HT1080 (cell line): ENCODE measurements at places on chromosomes 7 and 10.
A peak's percentile ranks its signal among the peaks of the same experiment; 100 is the strongest.

DNA sequence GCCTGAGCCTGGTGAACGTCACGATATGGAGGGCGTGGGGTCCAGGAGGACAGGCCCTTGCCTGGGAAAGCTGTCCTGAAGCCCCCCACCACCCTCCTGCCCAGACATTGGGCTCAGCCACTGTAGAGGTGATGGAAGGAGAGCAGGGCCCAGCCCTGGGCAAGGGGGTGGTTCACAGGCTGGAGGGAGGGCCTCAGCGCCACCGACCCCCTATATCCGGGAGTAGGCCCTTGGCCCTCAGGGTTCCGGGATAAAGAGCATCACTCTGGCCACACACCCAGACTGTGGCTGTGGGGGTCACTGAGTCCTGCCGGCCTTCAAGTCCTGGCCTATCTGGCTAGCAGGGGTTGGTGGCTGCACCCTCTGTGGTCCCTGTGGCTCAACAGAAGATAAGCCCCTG, 55.3 kb upstream of the GTF2IRD1 start:
- DNase-seq, result no peak

- DNase-seq, result no peak
Observed at GRCh38 chr10:22293747-22294404, 22.3 kb upstream of the COMMD3 start.

DNA sequence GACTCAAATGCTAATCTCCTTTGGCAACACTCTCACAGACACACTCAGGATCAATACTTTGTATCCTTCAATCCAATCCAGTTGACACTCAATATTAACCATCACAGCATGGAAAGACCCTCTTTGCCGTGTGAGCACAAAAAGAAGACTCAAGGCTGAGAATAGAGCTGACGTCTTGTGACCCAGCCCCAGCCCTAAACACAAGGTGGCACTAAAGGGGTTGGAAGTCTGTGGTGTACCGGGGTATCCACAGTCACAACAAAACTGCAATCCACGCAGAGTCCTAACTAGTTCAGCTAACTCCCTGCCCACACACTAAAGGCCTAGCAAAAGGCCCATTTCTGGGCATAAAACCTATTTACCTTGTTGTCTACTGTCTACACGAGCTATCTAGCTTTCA, 200.1 kb downstream of the ACTR3B start:
- no peak for DNase-seq

DNA sequence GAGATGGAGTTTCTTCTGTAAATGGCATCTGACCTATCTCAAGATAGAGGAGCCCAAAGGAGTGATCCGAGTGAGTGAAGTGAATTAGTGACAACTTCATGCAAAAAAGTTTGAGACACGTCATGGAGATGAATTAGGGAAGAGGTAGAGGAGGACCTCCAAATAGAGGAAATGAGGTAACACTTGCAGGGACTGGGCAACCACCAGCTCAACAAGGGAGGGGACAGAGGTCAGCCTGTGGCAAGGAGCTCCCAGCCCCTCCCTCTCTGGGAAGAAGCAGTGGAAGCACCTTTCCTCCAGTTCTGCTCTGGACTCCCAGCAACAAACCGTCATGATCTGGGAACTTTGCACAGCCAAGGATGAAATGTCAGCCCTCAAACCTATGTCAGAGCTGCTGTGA, 83.5 kb upstream of the IKZF1 start:
- no peak for DNase-seq

DNA sequence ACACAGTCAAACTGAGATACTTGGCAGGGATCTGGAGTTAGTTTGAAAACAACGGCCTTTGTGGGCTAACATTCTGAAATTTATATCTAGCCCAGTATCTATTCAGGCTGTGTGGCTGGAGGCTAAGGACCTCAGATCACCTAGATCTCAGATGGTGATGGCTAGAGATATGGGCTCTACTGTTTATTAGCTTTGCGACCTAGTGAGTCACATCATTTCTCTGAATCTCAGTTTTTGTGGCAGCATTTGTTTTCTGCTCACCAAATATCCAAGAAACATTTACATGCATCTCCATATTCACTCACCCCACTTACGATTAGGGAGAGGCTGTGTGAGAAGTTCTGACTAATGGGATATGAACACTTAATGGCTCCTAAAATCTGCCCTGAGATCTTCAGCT, 503.9 kb downstream of the KIF20B start:
- no peak for DNase-seq

GRCh38 chr7:40097728-40098127, 36.7 kb downstream of the MPLKIP start:
- no peak for DNase-seq

DNA sequence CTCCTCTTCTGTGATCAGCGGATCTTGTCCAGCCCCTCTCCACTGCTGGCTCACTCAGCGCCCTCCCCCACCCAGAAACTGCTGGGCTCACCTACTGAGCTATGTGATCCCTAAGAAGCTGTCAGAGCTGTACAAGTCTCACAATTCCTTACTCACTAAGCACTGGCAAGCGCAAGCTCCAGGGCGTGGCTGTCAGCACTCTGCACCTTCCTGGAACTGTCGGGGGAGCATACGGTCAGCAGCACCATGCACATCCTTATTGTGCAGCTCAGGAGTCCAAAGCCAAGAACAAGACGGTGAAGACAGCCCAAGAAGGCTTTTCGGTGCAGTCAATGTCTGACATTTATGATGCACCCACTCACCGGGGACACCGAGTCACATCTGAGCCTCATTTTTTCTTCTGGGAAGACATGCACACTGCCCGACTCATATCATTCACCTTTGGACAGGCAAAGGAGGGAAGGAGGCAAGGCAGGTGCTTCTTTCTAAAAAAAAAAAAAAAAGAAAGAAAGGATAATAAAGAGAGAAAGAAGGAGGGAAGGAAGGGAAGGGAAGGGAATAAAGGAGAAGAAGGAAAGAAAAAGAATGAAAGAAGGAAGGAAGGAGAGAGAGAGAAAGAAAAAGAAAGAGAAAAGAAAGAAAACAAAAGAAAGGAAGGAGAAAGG, 56.3 kb downstream of the ASB13 start:
- no peak for DNase-seq

DNA sequence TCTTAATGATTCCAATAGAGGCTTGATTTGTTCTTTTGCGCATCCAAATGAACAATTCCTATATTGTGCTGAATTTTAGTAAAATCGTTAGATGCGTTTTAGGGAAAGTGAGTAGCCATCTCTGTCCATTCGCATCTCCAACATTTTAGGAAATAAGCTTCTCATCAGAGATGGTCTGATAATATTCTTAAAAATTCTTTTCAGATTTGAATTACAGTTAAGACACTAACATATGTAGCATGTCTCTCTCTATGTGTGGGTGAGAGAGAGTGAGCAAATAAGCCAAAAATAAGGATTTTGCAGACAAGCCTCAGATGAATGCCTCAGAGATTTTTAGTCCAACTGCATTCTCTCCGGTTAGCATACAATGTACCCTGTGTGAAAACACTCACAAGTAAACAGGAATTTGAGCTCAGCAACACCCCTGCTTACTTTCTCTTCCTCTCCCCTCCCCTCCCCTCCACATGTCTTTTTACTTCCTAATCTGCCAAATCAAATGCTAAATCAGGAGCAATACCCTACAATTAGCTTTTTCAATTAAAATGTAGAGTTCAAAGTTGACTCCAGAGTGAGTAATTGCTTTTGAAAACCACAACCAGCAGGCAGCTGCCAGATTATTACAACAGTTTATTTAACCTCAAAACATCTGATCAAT, 354.4 kb downstream of the CRPPA start:
- DNase-seq, result no peak

GRCh38 chr7:151551820-151552219, 32.1 kb upstream of the RHEB start:
- no peak for DNase-seq

GRCh38 chr7:76179686-76180085, 22.0 kb upstream of the SRRM3 start:
- no peak for DNase-seq

DNA sequence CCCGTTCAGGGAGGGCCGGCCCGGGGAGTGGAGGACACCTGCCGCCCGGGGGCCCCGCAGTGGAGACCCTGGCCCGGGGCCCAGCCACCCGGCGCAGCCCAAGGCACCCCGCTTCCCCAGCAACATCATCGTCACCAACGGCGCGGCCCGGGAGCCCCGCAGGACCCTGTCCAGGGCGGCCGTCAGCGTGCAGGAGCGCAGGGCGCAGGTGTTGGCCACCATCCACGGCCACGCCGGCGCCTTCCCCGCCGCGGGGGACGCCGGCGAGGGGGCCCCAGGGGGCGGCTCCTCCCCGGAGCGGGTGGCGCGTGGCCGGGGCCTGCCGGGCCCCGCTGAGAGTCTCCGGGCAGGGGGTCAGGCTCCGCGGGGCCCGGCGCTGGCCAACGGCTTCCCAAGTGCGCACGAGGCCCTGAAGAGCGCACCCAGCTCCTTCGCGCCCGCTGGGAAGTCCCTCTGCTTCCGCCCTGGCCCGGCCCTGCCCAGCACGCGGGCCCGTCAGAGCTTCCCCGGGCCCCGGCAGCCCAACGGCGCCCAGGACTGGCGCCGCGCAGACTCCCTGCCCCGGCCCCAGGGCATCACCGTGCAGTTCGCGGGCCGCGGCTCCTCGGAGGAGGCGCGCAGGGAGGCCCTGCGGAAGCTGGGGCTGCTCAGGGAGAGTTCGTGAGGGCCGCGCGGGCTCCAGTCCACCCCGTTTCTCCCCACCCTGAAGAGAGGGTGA, 46.7 kb downstream of the PROSER2 start:
- no peak for DNase-seq

GRCh38 chr10:14879928-14880193, 1.2 kb downstream of the SUV39H2 start:
- DNase-seq, result no peak

DNA sequence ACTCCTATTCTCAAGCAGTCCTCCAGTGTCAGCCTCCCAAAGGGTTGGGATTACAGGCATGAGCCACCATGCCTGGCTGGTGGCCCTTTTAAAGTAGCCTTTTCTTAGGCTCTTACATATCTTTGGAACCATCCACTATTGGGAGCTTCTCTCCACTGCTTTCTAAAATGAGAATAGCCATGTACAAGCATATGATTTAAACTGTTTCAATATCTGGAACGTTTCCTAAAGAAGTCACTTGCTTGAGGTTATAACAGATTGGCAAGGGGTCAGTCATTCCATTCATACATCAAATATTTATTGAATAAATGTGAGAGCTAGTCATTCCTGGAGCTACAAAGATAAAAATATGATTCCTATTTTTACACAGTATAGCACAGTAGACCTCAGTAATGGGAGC, 97.4 kb upstream of the LRGUK start:
- no peak for DNase-seq

GRCh38 chr7:111159426-111159825, 68.5 kb downstream of the LRRN3 start:
- DNase-seq, result peak; percentile 29

- no peak for DNase-seq
Observed at GRCh38 chr10:85655411-85655810, 711.2 kb downstream of the GRID1 start.

GRCh38 chr10:70555371-70555770, 47.2 kb downstream of the PRF1 start:
- DNase-seq, result no peak

GRCh38 chr7:151558575-151558974, 38.9 kb upstream of the RHEB start:
- DNase-seq, result no peak

- no peak for DNase-seq
Observed at GRCh38 chr7:100965723-100966541, 3.4 kb upstream of the MUC12 start.

DNA sequence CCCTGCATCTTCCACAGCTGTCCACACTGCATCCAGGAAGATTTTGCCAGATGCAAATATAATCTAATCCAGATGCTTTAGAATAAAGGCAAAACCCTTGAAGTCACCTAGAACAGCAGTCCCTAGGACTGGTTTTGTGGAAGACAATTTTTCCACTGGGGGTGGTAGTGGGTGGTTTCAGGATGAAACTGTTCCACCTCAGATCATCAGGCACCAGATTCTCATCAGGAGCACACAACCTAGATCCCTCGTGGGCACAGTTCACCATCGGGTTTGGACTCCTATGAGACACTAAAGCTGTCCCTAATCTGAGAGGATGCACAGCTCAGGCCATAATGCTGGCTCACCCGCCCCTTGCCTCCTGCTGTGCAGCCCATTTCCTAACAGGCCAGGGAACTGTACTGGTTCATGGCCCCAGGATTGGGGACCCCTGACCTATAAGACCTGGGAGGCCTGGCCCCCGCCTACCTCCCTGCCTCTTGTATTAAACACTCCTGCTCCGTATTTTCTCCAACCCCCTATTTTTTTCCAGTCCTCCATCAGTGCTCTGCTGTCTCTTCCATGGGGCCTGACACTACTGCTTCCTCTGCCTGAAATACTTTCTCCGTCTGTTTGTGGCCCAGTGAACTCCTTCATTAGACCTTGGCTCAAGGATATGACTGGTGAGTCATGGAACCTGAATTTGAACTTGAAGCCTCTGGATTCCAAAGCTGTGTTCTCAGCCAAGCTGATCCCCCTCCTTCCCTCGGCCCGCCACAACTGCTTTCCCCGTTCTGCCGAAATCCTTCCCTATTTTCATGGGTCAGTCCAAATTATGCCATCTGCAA, 79.9 kb upstream of the RHEB start:
- peak; percentile 95 for DNase-seq

GRCh38 chr7:42627626-42628025, 284.2 kb downstream of the C7orf25 start:
- DNase-seq, result no peak

- no peak for DNase-seq
Observed at GRCh38 chr7:40884241-40884640, 749.4 kb downstream of the SUGCT start.

DNA sequence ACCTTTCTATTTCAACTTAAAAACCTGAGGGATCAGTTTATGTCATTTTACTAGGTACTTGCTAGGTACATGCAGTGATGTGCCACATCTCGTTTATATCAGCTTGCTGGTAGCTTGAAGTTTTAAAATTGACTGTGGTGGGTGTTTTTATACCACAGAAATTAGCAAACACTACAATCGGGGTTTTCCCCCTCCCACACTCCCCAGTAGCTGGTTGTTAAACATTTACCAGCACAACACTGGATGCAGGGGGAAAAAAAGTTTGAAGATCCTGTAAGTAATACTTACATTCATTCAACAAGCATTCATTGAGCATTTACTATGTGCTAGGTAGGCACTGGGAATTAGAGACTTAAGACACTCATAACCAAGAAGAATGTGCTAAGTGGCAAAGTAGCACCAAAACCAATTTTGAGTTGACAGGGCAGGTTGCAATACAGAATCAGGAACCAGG, 32.6 kb downstream of the USP6NL start:
- no peak for DNase-seq

GRCh38 chr10:19872504-19873271, 56.5 kb downstream of the PLXDC2 start:
- DNase-seq, result no peak

GRCh38 chr10:48765039-48765438, 80.4 kb downstream of the WDFY4 start:
- no peak for DNase-seq
